ENCODE measurements at places on chromosomes 13 and 19.

DNA sequence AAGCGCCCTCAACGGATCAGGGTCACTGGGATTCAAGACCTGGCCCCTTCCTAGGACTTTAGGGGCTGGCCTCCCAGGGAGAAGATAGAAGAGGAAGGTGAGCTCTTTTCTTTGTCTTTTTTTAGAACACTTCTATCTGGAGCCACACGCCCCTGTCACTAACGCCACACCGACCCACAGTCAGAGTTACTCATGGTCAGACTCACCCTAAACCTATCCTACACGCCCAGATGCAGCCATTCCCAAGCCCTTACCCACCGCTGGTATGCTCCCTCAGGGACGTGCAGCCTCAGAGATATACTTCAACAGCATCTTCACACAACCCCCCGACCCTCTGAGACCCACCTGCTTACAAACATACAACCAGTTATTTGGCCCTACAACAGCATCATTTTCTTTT lies 29.9 kb upstream of the MUC16 start:
- no peak for DNase-seq

- DNase-seq: no peak
Measured at GRCh38 chr13:87783366-87783765, 112.2 kb downstream of the SLITRK5 start.

DNA sequence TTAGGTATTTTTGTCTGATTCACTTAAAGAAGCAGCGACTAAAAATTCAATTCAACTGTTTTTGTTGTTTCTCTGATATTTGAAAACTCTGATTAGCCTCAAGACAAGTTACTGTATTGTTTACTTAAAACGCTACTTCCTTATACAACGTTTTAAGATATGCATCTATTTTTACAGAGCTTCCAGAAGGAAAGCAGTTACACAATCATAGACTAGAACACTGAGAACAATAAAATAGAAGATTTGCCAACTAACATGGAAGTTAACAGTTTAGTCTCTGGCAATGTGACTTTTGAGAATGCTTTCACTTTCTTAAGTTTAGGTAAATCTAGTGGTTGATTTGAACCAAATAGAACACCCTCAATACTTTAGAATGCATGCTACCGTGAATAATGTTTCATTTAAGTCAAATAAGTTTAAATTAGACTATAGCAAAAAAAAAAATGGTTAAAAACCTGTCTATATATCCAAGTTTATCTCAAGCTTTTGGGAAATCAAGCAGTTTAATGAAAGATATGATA lies 614.8 kb downstream of the DACH1 start:
- DNase-seq: no peak

GRCh38 chr19:11418094-11418548 lies 993 bp downstream of the RGL3 start:
- DNase-seq: no peak

- no peak for DNase-seq
Measured at GRCh38 chr13:19657872-19658591, 24.6 kb downstream of the MPHOSPH8 start.

DNA sequence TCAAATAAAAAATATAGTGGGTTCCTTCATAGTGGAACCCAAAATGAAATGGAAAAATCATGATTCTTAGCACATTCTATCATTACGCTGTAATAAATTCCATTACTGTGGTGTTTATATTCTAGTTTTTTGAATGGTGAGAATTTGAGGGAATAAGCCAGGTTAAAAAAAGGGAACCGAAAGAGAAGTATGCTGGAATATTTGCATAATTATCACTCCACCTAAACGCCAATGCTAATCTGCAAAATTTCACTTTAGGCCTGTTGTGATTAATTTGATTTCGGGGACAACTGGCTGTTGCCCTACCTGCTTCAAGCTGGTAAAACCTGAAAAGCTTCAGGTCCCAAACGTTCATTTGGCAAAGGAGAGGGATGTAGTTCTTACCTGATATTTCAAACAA lies 32.1 kb upstream of the SCEL start:
- no peak for DNase-seq

DNA sequence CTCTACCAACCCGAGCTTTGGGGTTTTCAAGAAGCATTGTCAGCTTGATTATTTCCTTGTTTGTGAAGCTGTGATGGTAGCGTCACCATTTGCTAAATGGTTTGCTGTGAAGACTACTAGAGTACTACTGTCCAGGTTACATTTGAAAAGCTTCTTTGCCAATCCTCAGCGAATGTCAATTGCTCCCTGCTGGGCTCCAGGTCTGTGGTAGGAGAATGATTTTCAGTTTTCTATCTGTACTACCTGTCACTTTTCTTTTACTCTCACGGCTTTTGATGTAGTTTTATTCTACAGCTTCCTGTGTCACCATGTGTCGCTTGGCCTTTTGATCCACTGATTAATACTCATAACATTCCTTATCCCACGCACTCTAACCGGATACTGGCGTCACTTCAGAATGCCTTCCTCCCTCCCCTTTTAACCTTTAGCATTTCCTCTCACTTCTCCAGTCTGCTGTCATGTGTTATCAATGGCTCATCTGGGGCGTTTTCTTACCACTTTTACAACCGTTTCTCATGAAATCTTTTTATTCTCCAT lies 7.5 kb upstream of the GPR183 start:
- peak; percentile 84 for DNase-seq

GRCh38 chr13:99469041-99469440 lies 32.2 kb upstream of the TM9SF2 start:
- no peak for DNase-seq

DNA sequence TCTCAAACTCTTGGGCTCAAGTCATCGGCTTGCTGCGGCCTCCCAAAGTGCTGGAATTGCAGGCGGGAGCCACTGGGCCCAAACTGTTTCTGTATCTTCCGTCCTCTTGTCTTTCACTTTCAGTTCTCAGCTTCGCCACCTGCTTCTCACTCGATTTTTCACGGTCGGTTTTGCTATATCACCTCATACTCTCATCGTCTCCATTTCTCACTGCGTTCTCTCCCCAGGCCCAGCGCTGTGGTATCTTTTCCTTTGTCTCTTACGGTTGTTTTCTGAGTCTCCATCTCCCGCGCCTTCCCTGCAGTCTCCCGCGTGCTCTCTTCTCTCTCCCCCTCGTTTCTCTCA lies 14.9 kb downstream of the SSC5D start:
- DNase-seq: no peak

- DNase-seq: no peak
Measured at GRCh38 chr13:41547251-41548000, 90.1 kb downstream of the RGCC start.

GRCh38 chr19:41309180-41310032 lies 566 bp upstream of the CCDC97 start:
- DNase-seq: no peak

- DNase-seq: no peak
Measured at GRCh38 chr13:24178847-24179485, 18.4 kb downstream of the SPATA13 start.

DNA sequence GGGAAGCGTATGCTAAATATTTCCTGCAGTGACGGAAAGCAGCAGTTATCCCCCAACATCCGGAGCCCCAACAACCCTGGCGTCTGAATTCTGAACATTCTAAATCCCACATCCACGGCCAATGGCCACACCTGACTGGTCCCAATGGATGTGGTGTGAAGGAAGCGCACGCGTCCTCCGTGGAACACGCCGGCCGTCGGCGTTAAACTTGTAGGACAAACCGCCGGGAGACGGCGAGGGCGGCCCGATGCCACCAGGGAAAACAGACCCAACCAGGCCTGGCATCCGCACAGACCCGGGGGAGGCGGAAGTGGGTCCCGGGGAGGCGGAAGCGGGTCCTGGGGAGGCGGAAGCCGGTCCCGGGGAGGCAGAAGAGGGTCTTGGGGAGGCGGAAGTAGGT lies 3.2 kb downstream of the SHC2 start:
- no peak for DNase-seq

DNA sequence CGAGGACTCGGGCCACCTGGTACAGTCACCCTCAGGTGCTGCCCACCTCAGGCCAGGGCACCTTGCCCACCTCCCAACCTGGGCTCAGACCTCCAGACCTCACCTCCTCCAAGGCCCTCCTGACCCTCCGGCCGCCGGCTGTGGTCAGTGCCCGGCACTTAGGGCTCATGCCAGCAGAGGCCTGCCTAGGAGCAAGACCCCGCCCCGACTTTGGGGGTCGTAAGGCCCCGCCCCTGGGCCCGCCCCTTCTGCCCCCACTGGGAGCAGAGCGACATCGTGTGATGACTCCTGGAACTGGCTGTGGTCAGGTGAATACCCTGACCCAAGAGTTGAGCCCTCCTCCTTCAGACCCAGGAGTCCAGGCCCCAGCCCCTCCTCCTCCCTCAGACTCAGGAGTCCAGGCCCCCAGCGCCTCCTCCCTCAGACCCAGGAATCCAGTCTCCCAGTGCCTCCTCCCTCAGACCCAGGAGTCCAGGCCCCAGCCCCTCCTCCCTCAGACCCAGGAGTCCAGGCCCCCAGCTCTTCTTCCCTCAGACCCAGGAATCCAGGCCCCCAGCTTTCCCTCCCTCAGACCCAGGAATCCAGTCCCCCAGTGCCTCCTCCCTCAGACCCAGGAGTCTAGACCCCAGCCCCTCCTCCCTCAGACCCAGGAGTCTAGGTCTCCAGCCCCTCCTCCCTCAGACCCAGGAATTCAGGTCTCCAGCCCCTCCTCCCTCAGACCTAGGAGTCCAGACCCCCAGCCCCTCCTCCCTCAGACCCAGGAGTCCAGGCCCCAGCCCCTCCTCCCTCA lies at the start of gene SBK2:
SBK2 (minus strand) TSS at position 183 of the 790 bp plus-strand sequence. CDS start 839 bp downstream, outside the sequence.
- no peak for DNase-seq

DNA sequence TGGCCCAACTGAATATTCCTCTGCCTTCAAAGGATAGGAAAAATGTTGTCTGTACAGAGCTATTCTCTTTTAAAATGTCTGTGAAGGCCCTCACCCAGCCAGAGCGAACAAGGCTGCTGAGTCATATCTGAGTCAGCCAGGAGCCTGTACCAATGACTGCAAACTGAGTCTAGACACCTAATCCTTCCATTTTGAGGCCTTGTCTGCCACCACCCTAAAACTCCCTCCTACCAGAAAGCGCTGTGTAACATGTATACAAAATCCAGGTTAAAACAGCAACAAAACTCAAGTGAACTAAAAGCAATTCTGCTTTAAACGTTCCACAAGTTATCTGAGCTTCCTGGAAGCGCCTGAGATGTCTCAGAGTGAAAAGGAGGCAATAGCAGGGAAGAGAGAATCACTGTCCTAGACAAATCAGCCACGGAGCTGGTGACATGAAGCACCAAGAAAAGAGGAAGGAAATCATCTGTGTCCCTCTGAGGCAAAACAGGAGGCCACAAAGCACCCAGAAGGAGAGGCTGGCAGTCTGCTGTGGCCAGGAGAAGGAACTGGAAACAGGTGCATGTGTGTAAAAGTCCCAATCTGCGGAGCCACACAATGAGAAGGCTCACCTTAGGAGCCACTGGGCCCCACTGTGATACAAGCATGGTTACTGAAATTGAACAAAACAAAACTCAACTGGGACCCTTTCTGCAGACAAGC lies 10.2 kb downstream of the DHRS12 start:
- DNase-seq: peak; percentile 78

GRCh38 chr13:94674609-94675348 lies 37.6 kb downstream of the SOX21 start:
- DNase-seq: peak; percentile 47

GRCh38 chr13:44382635-44383145 lies 9.1 kb downstream of the SERP2 start:
- DNase-seq: no peak

DNA sequence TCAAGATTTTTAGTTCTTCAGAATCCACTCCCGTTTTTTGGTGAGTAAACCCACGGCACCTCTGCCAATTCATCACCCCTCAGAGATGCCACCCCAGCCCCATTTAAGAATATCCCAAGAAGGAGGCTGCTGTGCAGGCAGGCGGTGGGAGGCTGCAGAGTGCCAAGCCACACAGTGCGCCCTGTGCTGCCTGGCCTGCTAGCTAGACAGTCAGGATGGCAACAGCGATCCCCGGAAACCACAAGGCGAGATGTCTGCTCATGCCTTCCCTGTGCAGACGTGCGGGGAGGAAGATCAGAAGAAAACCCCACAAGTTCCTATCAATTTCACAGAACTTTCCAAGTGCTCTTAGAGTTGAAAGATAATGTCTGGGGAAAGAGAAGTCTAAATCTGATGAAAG lies 64.8 kb upstream of the GPR183 start:
- peak; percentile 51 for DNase-seq

- no peak for DNase-seq
Measured at GRCh38 chr13:98054301-98054700, 88.6 kb upstream of the FARP1 start.

GRCh38 chr13:113723410-113724015 lies 35.5 kb upstream of the TMEM255B start:
- no peak for DNase-seq

DNA sequence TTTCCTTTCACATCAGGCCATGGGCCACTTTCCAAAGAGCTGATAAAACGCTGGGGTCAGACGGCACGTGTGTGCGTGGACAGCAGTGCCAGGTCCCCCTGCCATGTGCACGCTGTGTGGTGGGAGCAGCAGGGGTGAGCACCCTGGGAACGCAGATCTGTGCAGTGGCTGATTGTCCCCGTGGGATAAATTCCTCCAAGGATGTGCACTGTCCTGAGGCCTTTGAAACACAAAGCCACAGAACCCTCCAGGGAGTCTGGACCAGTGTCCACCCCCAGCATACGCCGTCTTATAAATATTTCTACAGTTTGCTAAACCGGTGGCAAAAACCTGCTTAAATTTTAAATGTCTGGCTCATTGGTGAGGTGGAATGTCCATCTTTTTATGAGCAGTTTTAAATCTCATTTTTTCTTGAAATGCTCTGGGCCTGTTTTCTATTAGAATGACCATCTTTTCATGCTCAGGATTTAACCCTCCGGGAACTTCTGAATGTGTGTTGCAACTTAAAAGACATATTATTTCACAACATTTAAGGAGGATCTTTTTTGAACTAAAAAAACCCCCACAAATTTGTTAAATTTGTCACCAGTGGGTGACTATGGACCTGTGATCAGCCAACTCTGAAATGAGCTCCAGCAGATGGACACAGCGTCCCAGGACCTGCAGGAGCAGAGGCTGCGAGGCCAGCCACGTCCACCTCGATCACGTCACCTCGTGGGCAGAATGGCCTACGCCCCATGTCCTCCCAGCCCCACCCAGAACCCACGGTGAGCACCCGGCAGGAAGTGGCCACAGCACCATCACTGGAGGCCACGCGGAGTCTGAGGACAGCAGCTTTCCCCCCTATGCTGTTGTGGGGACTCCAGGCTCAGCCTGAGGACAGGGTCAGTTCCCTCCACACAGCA lies 68.6 kb downstream of the RASA3 start:
- no peak for DNase-seq

DNA sequence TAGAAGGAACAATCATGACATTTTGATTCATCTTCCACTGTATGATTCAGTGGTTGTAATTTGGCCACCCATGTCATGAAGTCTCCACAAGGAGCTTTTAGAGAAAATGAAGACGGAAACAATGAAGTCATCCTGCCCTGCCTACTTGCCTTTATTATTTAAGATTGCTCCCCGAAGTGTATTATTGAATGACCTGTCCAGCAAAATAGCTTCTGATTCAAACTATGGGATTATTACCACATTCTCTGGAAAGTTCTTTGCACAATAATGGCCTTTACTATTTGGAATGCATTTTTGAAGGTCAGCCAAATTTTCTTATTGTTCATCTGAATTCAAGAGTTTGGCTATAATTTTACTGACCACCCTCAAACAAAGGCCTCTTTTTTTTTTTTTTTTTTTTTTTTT lies 77.8 kb upstream of the RFC3 start:
- no peak for DNase-seq

GRCh38 chr13:30687601-30688000 lies 47.7 kb upstream of the ALOX5AP start:
- DNase-seq: no peak

GRCh38 chr13:111862836-111863815 lies 203.8 kb upstream of the SOX1 start:
- no peak for DNase-seq
